ENCODE measurements at places on chromosomes 5 and 9.

- no peak for DNase-seq
These were observed 230.3 kb downstream of the AUH start for GRCh38 chr9:91131433-91131839.

DNA sequence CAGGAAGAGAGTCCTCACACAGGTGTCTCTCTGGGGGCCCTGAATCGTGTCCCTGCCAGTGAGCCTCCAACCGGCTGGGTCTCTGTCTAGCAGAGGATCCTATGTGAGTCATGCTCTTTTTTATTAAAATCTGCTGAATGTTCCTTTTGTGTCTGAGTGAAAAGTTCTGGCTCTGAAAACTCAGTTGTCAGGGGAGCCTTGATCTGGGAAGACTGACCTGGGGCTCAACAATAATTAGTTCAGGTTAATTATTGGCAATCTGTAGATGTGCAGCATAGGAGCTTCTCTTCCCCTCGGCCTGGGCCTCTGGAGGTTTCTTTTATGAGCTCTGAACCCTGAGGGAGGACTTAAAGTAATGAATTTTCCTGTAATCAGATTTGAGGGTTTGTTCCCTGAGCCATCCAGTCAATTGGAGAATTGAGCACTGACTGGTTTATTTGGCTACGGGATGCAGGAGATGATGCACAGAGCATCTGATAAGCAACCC is 45.2 kb downstream of the ALG2 start:
- no peak for DNase-seq

- DNase-seq, result no peak
These were observed 39.6 kb upstream of the TEX48 start for GRCh38 chr9:114721491-114722079.

DNA sequence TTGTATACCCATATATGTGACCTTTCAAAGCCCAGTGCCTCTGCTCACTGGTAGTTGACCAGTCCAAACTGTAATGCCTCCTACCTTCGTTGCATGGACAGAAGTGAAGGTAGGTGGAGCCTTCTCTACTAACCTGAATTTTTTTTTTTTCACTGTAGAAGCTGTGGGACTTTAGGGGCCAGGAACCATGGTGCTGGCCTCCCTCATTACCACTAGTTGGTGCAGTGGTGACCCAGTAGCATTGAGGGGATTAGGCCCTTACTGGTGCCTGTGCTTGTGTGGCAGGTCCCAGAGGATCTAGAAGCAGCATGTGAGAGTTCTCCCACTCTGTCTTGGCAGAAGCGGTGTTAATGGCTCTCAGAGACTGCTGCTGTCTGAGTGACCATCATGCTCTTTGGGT is 2.3 kb downstream of the RALGPS1 start:
- DNase-seq, result no peak

GRCh38 chr9:110317911-110318310 is 19.8 kb downstream of the TXNDC8 start:
- no peak for DNase-seq

DNA sequence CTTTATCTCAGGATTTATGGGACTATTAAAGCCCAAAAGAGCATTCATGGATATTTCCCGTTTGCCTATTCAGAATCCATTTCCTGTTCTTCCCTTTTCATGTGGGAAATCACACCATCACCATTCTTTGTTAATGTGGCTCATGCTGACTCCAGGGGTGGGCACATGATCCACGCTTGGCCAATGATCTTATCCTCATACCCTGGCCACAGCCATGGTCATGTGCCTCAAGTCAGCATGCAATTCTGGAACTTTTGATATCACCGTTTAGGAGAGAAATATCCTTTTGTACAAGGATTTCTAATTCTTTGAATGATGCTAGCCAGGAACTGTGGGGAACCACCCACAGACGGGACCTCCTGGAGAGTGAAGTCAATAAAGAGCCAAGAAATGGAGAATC is 272.2 kb downstream of the PRELID2 start:
- DNase-seq, result no peak

- no peak for DNase-seq
These were observed 176.6 kb upstream of the FREM1 start for GRCh38 chr9:15086778-15087324.

DNA sequence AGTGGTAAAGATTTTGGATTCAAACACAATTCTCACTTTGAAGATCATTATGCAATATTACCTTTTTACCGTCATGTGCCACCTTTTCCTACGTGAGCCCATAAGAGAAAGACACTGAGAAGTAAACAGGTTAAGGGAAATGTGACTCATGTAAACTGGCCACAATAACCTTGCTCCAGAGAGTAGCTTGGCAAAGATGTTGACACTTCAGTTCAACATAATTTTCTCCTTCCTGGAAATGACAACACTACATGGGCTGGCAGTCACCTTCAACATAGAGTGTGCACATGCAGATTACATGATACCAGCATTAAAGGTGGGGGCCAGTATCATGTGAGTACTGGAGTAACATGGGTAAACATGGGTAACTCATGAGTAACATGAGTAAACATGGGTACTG is 141.9 kb downstream of the CDK5RAP2 start:
- DNase-seq, result no peak

- no peak for DNase-seq
These were observed 1.2 kb downstream of the RPS14 start for GRCh38 chr5:150448334-150448733.

GRCh38 chr5:142875936-142876335 is 105.8 kb downstream of the ARHGAP26 start:
- DNase-seq, result no peak

GRCh38 chr5:34034534-34035327 is 8.3 kb downstream of the C1QTNF3 start:
- no peak for DNase-seq

DNA sequence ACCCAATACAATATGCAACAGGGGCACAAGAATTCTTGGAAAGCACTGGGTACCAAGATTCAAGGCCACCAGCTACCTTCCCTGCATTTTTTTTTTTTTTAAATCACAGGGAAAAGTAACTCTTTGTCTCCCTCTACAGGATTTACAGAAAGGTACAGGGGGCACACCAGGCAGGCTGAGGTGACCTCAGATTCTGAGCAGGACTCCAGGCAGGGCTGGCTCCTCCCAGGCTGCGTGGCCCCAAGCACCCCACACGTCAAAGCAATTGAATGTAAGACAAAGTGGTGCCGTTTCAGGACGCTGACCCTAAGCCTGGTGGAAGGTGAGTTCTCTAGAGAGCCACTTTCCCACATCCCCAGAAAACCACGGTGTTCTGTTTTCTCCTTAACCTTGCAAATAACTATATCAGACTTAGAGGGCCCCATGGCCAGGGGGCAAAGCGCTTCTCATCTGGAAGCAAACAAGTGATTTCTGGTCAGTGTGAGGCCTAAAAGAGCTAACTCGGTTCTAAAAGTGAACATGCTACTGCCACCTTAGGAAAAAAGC is 222.6 kb downstream of the ROR2 start:
- DNase-seq, result no peak

DNA sequence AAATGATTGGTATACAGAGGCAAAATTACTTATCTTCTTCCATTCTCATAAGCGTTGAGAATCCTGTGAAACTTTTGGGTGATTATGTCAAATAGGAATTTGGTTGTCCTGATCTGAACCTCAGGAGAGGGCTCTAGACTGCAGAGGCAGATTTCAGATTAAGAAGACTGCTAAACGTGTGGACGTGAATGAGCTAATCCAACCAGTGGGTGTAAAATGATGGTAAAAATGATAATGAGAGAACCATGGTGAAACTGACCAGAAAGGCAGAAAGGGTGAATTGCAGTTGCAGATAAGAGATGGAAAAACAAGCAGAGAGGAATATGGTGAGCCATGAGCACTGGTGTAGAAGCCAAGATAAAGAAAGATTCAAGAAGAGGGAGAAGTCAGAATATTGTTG is 1200.2 kb upstream of the CDH6 start:
- DNase-seq, result no peak

GRCh38 chr5:145825751-145826180 is 9.4 kb downstream of the PRELID2 start:
- DNase-seq, result no peak

DNA sequence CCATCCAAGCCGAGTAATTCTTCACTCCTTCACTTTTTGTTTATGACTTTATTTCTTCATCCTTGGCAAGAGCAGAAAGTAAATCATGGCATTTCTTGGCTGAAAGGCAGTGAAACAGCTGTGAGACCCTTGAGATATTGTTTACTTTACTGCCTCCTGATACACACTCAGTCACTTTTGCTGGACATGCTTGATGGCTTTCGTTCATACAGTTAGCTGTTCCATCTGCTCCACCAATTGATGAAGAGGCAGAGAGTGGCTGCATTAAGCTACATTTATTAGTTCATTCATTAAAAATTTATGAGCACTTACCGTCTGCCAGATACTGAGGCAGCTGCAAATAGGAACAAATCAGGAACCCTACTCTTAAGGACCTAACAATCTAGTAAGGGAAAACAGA is 184.4 kb upstream of the OR13F1 start:
- no peak for DNase-seq

GRCh38 chr5:151800532-151800931 is 28.8 kb downstream of the G3BP1 start:
- DNase-seq, result no peak

GRCh38 chr9:104868303-104868686 is 59.7 kb downstream of the ABCA1 start:
- DNase-seq, result no peak

GRCh38 chr5:113371721-113372196 is 63.0 kb downstream of the TSSK1B start:
- DNase-seq, result no peak

DNA sequence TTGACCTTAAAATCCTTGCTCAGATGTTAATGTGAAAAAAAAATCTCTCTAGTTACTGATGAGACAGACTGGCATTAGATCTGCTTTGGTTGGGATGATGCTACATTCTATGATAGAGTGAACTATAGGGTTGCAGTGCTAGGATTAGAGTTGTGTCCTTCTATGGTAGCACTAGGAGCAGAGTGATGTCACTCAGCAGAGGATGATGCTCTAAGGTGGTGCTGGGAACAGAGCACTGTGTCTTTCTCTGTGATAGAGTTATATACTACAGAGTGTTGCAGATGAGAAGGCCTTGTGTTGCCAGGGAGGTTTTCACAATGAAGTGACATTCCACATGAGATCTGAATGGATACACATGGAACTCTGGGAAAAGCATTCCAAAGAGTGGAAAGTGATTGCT is 462.3 kb downstream of the CDH12 start:
- no peak for DNase-seq

- no peak for DNase-seq
These were observed 135.0 kb downstream of the OXCT1 start for GRCh38 chr5:41735213-41735612.

DNA sequence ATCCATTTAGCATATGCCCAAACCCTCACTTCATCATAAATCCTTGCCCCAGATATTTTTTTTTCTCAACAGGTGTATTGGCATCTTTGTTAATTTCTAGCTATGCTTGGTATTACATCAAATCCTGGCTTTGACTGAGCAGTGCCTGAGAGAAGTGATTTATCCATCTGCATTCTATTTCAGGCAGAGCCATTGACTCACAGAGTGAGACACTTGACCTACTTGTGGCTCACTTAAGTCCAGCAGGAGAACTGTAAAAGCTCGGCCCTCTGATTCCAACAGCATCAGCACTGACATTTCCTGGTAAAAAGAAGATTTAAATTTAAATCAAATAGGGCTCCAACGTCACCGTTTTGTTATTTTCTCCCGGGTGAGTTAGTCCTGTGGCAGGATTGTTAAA is 93.4 kb downstream of the PLK2 start:
- no peak for DNase-seq

DNA sequence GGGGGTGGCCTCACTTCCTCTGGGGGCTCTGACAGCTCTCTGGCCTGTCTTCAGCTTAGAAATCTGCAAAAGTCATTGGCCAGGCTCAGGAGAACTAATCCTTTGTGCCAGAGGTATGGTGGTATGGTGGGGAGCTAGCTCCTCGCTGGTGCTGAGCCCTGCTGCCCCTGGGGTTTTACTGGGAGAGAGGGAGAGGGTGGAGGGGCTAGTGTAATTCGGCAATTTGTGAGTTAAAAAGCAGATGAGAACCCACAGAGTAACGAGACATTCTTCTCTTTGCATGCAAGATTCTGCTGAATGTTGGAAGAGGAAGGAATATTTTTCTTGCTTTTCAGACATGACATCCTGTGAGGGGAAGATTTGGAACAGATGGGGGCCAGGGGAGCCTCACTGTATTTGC is 65.5 kb upstream of the SPRY4 start:
- no peak for DNase-seq

DNA sequence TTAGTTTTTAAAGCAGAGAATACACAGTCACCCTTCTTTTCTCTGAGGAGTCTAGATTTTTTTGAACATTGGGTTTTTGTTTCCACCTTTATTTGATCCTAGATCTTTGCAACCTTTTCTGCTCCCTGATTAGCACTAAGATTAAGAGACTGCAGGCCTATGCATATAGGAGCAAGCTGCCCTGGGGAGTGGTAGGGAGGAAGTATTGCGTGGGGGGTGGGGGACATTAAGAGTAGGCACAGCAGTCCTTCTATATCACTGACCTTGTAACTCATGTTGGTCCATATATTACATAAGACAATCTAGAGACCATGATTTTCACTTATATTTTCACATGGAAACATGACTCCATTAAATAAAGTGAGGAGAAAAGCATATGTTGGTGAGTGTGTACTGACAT is 149.1 kb downstream of the ADGRV1 start:
- DNase-seq, result no peak

- no peak for DNase-seq
These were observed 201.9 kb upstream of the ISL1 start for GRCh38 chr5:51181208-51181894.

GRCh38 chr5:73095564-73096238 is 24.7 kb upstream of the TMEM171 start:
- DNase-seq, result no peak

DNA sequence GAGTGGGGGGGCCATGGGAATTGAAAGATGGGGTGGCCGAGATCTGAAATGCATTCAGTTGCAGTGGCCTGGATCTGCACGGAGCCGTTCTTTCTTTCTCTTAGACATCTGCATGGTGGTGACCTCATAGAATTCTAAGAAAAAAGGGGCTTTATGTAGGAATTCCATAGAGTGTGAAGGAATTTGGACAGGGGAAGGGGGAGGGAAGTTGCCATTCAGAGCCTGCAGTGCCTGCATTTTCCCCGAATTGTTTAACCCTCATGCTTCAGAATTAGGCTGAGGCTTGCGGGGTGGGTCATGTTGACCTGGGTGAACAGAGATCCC is 4.9 kb downstream of the NEK6 start:
- DNase-seq, result no peak

DNA sequence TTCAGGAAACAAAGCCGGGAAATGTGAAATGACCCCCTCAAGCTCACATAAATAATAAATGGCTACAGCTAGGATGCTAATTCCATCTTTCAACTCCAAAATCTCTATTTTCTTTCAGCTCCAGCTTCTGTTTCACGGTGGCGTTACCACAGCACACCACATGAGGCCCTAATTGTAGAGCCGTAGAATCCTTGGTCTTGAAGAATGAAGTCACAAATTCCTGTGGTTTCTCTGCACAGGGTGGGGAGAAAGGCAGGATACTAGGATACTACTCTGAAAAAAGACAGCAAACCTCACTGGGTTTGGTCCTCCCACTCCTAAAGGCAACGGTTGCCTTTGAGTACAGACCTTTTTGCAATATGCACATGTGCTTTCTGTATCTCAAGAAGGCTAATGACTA is 13.9 kb upstream of the RARS1 start:
- DNase-seq, result no peak

Measured in esophagus squamous epithelium (tissue), 5 donors.